ENCODE measurements at places on chromosomes 2 and 18.

DNA sequence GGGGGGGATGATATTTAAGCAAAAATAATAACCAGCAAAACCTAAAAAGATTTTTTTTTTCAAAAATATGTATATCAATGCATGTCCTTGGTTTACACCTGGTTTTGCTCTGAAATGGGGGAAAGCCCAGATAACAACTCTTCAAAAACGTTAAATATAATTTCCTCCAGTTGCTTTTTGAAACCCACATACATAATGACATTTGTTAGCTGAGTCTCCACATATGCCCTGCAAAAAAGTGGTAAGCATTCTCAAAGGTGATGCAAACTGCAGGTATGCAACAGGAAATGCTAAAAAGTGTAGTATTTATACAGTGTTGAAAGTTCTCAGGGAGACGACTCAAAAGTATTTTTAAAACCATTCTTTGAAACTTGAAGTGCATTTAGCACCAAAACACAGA is 258.6 kb downstream of the ZEB2 start:
- no peak for DNase-seq

DNA sequence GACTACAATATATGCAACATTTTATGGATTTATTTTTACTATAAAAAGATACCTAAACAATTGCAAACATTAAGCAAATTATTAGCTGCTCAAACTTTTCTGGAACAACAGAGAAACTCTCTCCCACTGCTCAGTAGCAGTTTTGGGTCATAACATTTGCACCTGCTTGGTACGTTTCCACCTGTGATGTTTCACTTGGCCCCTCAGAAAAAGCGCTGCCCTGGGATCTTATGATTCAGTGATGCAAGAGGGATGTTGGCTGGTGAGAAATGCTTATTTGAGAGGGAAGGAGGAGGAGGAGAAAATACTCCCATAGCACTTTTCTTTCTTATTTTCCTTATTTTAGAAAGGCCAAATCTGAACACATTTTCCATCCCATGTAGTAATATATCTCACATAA is 9.2 kb downstream of the IRS1 start:
- no peak for DNase-seq

DNA sequence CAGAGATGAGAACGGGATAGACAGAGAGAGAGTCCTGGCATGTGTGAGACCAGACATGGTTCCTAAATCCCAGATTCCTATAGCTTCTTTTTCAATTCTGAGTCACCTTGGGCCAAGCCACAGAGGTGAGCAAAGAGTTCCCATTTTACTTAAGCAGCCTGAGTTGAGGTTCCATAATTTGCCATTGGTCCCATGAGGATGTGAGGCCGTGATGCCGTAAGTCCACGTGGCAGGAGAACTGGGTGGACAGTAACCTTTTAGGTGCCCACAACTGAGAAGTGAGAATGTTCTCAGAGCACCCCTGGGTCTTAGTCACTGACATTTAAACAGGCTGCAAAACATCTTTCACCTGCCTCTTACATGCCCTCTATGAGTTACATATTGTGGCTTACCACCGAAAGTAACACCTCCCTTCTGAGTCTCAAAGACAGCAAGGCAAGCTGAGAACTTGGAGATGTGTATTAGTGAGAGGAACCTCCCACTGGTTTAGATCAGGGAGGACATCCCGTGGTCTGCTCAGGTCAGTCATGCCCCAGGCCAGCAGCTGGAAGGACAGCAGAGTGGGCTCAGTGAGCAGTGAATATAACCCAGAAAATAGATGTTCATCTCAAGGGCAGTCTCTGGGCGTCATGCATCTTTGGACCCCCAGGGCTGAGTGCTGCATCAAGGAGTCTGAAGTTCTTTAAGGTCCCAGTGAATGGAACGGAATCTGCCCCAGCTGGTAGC is 127.9 kb upstream of the LGALSL start:
- DNase-seq = peak; percentile 54

GRCh38 chr2:217897091-217897715 is 105.6 kb downstream of the TNS1 start:
- DNase-seq = no peak

DNA sequence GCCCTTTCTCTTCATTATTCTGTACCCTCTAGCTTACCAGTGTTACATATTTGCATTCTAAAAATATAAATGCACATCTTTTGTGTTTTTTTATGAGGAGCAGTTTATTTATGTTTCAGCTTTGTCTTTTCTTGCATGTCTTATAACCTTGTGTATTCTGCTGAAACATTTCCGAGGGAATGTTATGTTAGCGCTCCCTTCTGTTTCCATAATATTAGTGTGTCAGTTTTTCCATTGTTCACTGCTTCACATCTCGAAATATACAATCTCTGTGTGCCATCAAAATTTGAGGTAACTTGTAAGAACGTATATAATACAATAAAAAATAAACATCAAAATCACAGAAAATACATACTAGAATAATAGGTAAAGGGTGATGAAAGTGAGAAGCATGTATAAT is 153.3 kb downstream of the PKP4 start:
- no peak for DNase-seq

DNA sequence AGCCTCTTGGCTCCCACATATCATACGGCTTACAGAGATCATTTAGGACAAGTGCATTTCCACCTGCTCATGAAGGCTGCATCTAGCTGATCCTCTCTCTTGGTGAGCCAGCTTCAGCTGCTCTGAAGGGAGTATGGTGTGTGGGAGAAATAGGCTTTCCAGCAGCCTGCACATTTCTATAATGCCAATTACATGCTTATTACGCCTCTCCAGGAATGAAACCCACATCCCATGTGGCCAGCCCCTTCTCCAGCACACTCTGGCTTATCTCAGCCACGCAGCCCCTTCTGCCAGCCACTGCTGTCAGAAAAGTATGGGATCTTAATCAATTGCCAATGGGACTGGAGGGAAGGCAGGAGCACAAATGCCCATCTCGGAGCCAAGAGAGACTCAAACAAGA is 117.5 kb downstream of the GALNT14 start:
- DNase-seq = no peak

- DNase-seq = no peak
These were observed 90.9 kb upstream of the CERS6 start for GRCh38 chr2:168365094-168365621.

- DNase-seq = no peak
These were observed 245.4 kb upstream of the MEIS1 start for GRCh38 chr2:66189553-66189952.

DNA sequence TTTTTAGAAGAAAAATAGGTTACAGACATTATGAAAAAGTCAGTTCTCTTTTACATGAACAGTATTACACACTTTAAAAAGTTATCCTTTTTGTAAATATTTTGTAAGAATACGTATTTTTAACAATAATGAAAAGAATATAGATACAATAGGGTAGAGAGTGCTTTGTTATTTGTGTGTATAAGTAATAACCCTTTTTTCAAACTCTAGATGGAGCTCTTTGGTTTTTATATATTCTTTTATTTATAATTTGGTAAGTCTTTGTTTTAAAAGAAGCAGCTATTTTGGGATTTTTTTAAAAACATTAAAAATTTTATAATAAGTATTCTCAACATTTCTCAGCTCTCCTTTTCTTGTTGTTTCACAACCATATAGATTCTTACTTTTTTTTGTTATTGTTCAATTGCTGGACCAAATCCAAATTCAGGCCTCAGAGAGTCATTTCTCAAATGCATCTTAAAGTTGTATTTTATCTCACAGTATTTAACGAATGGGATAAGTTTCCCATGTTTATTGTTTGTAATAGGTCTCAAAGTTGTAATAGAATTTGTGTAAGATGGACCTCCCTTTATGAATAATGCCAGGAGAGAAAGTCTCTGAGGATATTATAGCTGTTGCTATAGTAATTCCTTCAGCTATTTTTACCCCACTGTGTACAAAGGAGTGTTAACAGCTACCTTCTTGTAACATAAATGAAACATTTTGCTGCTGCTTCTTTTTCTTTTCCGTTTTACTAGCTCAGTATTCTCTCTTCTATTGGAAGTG is 46.4 kb downstream of the ACYP2 start:
- DNase-seq = no peak

- DNase-seq = no peak
These were observed 296.2 kb upstream of the ZC3H15 start for GRCh38 chr2:186189816-186190215.

Measured in activated naive CD8-positive, alpha-beta T cell treated with anti-CD3 and anti-CD28 coated beads, Interleukin-2, amount 50 U/mL, for 24 hours (primary cell).